SJSA1 (cell line): ENCODE measurements at places on chromosomes 5 and 9. TPM values are rescaled to one million over a fixed set of nuclear protein-coding genes. Genes with fewer than 3 reads are reported as not detected.

FOXD1 gene
- total RNA-seq, result 10.4 and 11.2 TPM in 2 replicates

ZNF454 gene
- total RNA-seq, result not detected in 2 replicates

SLC36A2 gene
- not detected in 2 replicates for total RNA-seq

SUSD3 gene
- not detected in 2 replicates for total RNA-seq

DIPK1B gene
- total RNA-seq, result not detected in 2 replicates

COL5A1 gene
- 148 and 165 TPM in 2 replicates for total RNA-seq

TLR4 gene
- total RNA-seq, result 19.5 and 27.3 TPM in 2 replicates

PCSK5 gene
- 19.0 and 20.8 TPM in 2 replicates for total RNA-seq

PCDHGA6 gene
- 0.38 and 1.4 TPM in 2 replicates for total RNA-seq

CHSY3 gene
- 0.03 and 0.24 TPM in 2 replicates for total RNA-seq

CARD9 gene
- 0.16 and 0.32 TPM in 2 replicates for total RNA-seq

C9orf153 gene
- 0.39 TPM in 1 of 2 replicates, not detected in the other for total RNA-seq

RPL35 gene
- total RNA-seq, result 1,575 and 1,653 TPM in 2 replicates

FRMD3 gene
- 15.5 and 25.3 TPM in 2 replicates for total RNA-seq

DPYSL3 gene
- total RNA-seq, result 125 and 156 TPM in 2 replicates

OLFM1 gene
- total RNA-seq, result 23.4 and 35.0 TPM in 2 replicates

EHMT1 gene
- total RNA-seq, result 12.9 and 32.0 TPM in 2 replicates

HAVCR1 gene
- not detected in 2 replicates for total RNA-seq

LYSMD3 gene
- 12.2 and 20.0 TPM in 2 replicates for total RNA-seq

NRG2 gene
- total RNA-seq, result not detected in 2 replicates

ARID3C gene
- total RNA-seq, result not detected in 2 replicates

IL13 gene
- not detected in 2 replicates for total RNA-seq

PGM5 gene
- total RNA-seq, result 0.03 TPM in 1 of 2 replicates, not detected in the other

SLC6A3 gene
- not detected in 2 replicates for total RNA-seq
